ENCODE measurements at places on chromosomes 6 and 20. TPM values are rescaled to one million over a fixed set of nuclear protein-coding genes. Genes with fewer than 3 reads are reported as not detected.

The ASIP gene
- total RNA-seq, result 0.27 TPM

The DOK5 gene
- total RNA-seq, result 15.9 TPM

The FAM217A gene
- not detected for total RNA-seq

GRCh38 chr6:46918806-46919205 lies 2.9 kb downstream of the ADGRF5 start:
- peak; percentile 69 for DNase-seq

GRCh38 chr6:107152638-107153430 lies 37.5 kb upstream of the BEND3 start:
- no peak for DNase-seq

The KCNK16 gene
- total RNA-seq, result not detected

GRCh38 chr6:147347882-147348575 lies 143.8 kb downstream of the STXBP5 start:
- no peak for DNase-seq

- peak; percentile 17 for DNase-seq
Observed at GRCh38 chr6:5471637-5472398, 210.5 kb downstream of the FARS2 start.

DNA sequence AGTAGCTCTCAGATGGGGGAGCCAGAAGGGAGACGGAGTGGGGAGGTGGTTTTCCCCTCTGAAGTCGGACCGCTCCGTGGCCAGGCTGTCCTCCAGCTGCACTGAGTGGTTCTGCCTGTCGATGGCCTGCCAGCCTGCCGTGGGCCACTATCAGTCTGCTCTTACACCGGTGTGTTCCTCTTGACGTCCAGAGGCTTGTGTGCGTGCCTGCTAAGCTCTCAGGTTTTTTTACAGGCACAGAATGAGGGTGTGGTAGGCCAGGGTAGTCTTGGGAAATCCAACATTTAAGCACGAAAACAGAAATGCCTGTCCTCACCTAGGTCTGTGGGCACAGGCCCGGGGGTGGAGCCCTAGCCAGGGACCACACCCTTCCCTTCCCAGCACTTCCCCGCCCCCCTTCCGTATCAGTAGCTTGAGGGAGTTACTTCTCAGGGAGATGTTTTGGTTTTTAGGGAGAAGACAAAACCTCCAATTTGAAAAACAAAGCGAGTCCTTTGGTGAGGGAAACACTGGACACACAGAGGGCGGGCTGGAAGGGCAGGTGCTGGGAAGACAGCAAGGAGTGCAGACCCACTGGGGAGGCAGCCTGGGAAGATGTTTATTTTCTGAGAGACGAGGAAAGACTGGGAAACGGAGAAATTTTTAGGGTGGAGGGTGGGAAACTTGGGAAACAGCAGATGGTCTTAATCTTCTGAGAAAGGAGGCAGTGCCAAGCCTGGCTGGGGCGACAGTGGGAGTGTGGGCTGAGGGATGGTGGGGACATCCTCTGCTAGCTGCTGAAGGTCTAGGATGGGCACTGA lies 106.5 kb downstream of the LY86 start:
- DNase-seq, result peak; percentile 68

DNA sequence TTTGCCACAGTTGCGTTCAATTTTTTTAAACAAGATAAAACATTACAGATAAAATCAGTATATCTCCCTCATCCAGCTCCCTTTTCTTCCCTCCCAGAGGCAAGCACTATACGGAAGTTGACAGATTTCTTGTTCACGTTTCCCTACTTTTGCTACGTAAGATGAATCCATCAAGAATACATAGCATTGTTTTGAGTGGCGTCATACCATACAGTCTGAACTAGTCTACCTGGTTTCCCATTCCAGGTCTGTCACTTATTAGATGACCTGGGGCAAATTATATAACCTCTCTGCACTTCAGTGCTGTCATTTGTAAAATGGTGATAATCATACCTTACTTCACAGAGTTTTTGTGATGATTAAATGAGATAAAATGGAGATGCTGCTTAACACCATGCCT lies 184.3 kb upstream of the SOX4 start:
- no peak for DNase-seq

DNA sequence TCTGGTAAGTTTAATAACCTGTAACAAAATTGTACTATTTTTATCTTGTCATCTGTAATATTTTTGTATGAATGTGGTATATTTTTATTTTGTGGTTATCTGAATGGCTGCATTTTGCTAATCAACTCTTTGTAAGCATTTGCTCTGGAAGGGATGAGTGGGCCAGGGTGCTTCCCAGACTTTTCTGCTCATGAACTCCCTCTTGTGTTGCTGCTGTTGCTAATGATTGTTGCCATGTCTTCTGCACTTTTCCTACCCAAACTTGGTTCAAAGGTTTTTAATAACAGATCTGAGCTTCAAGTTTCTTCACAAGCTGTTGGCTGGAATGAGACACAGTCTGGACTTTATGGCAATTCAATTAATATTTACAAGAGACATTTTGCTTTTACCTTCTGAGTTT lies 1005.7 kb downstream of the HACE1 start:
- DNase-seq, result no peak

- DNase-seq, result no peak
Observed at GRCh38 chr20:25136056-25136455, 54.1 kb upstream of the VSX1 start.

DNA sequence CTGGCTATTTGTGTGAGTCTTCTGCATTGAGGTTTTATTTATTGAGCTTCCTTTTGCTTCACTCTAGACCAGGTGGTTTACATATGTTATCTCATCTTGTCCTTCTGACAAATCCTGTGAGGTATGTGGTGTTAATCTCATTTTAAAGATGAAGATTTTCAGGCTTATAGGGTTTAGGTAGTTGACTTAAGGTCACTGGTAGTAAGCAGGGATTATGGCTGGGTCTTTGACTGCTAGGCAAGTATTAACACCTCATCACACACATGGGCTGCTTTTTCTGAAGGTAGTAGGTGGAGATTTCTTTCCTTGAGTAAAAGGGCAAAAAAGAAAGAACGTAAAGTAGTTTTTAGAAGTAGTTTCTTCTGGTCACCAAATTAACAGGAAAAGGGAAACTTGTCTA lies 72.6 kb downstream of the CDKAL1 start:
- no peak for DNase-seq

- DNase-seq, result no peak
Observed at GRCh38 chr20:57605878-57606277, 14.3 kb downstream of the ZBP1 start.

The ULBP1 gene
- 0.13 TPM for total RNA-seq

All from muscle of leg (tissue), 16 donors.